Upper lobe of right lung (tissue), 1 donor: ENCODE measurements at places on chromosomes 5 and 9. TPM values are rescaled to one million over a fixed set of nuclear protein-coding genes. Genes with fewer than 3 reads are reported as not detected.

DNA sequence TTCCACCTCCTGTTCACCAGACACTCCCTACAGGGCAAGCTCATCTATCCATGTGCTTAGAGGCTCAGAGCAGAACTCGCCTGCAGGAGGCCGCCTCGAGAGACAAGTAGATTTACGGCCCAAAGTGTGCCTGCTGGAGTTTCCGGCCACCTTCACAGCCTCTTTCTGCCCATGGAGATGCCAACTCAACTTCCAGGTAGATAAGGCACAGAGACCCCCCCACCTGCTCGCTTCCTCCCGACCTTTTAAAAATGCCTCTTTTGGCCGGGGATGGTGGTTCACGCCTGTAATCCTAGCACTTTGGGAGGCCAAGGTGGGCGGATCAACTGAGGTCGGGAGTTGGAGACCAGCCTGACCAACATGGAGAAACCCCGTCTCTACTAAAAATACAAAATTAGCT is 46.6 kb downstream of the EXD3 start:
- no peak overlapping the region for H3K27ac ChIP-seq
- no peak overlapping the region for H3K4me3 ChIP-seq
- no peak for DNase-seq
- H3K36me3 ChIP-seq = no peaks in the 10 kb centered on the region
- no peaks in the 10 kb centered on the region for H3K27me3 ChIP-seq

- no peaks in the 10 kb centered on the region for H3K36me3 ChIP-seq
- H3K27ac ChIP-seq = no peak overlapping the region
- H3K4me1 ChIP-seq = peaks cover 3% of the 10 kb centered on the region
- H3K27me3 ChIP-seq = no peaks in the 10 kb centered on the region
- no peak for DNase-seq
- no peak overlapping the region for H3K4me3 ChIP-seq
Observed at GRCh38 chr5:56676091-56676768, 139.1 kb upstream of the MAP3K1 start.

GRCh38 chr5:61449804-61450492 is 117.9 kb downstream of the ZSWIM6 start:
- H3K27ac ChIP-seq = no peak overlapping the region
- no peaks in the 10 kb centered on the region for H3K27me3 ChIP-seq
- peaks cover 19% of the 10 kb centered on the region for H3K4me1 ChIP-seq
- no peak for DNase-seq

The SLC46A2 gene
- total RNA-seq = 17.0 TPM

- peaks cover 7% of the 10 kb centered on the region for H3K27me3 ChIP-seq
- H3K36me3 ChIP-seq = no peaks in the 10 kb centered on the region
- H3K4me1 ChIP-seq = peaks cover 6% of the 10 kb centered on the region
- H3K27ac ChIP-seq = no peak overlapping the region
- no peak for DNase-seq
Observed at GRCh38 chr5:73274121-73274520, 101.1 kb downstream of the TMEM174 start.
